ENCODE measurements at places on chromosomes 6 and 20.
A peak's percentile ranks its signal among the peaks of the same experiment; 100 is the strongest.

- DNase-seq: peak; percentile 34
Observed at GRCh38 chr6:113809826-113810225, 47.3 kb upstream of the MARCKS start.

GRCh38 chr6:75619230-75619899, 17.7 kb downstream of the SENP6 start:
- DNase-seq: no peak

DNA sequence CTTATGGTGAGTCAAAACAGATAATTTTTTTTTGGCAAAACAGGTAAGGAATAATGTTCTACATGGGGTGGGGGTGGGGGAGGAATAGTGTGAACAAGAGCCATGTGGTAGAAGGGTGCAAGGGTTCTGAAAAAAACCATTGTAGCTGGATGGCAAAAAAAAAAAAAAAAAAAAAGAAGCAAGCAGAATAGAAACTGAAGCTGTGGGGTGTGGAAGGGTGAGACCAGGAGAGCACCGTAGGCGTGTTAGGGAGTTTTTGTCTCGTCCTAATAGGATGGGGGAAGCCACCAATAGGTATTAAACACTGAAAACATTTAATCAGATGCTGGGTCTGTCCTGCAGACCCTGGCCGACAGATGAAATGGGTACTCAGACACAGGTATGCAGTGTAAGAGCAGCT, 110.1 kb downstream of the ADTRP start:
- DNase-seq: no peak

DNA sequence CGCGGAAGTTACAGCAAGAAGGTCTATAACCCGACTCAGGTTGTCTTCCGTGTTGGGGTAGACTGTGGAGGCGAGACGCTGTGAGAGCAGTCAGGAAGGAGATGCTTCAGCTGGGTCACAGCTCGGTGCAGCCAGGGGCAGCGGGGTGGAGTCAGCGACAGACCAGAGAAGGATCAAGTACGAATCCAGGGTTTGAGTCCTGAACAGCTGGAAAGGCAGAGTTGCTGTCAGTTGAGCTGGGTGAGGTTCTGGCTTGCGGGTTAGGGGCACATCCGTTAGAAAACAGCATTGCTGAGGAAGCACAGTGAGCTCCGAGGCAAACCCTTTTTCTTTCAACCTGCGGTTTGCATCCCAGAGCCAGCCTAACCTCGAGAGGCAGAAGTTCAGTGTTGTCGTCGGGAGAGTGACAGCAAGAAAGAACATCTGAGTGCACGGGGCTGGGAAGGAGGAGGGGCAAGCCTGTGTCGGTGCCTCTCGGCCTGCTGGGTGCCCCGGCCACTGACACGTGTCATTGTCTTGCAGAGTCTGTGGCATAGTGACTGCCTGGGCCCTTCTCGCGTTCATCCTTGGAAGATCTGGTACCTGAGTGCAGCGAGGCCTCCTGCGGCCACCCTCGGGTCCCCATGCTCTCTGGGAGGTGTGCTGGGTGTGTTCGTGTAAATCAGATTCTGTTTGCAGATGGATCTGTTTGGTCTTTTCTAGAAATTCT, 20.0 kb downstream of the PNLDC1 start:
- no peak for DNase-seq

GRCh38 chr20:15911581-15911980, 661.7 kb downstream of the KIF16B start:
- no peak for DNase-seq

GRCh38 chr20:14915356-14915755, 577.9 kb upstream of the FLRT3 start:
- no peak for DNase-seq

DNA sequence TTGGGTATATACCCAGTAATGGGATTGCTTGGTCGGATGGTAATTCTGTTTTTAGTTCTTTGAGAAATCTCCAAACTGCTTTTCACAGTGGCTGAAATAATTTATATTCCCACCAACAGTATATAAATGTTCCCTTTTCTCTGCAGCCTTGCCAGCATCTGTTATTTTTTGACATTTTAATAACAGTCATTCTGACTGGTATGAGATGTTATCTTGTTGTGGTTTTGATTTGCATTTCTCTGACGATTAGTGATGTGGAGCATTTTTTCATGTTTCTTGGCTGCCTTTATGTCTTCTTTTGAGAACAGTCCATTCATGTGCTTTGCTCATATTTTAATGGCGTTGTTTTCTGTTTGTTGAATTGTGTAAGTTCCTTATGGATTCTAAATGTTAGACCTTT, 641.6 kb downstream of the HACE1 start:
- no peak for DNase-seq

- DNase-seq: no peak
Observed at GRCh38 chr6:26133730-26134129, 46.5 kb downstream of the HFE start.

DNA sequence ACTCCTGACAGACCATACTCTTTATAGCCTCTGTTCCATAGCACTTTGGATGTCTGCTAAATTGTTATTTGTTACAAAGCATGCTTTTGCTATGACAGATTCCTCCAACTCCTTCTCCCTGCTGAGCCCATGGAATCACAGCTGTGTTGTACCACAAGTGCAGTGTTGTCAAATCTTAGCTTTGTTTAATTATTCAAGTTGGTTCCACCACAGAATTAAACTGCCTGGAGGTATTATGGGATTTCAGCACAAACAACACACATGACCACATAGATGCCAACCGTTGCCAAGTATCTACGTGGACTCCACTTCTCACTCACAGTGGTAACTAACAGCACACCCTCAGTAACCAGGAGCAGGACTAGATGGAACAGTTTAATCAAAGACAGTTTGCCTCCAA, 32.7 kb upstream of the MARCKS start:
- peak; percentile 7 for DNase-seq

- no peak for DNase-seq
Observed at GRCh38 chr6:2157441-2158127, 87.8 kb downstream of the GMDS start.

- no peak for DNase-seq
Observed at GRCh38 chr6:169518451-169518850, 183.4 kb downstream of the WDR27 start.

Measured in putamen (tissue), 1 donor.